Amygdala (tissue), 56 donors: ENCODE measurements at places on chromosomes 7 and 10.

- DNase-seq: no peak
Observed at GRCh38 chr7:139034855-139035585, 822 bp downstream of the ZC3HAV1L start.

DNA sequence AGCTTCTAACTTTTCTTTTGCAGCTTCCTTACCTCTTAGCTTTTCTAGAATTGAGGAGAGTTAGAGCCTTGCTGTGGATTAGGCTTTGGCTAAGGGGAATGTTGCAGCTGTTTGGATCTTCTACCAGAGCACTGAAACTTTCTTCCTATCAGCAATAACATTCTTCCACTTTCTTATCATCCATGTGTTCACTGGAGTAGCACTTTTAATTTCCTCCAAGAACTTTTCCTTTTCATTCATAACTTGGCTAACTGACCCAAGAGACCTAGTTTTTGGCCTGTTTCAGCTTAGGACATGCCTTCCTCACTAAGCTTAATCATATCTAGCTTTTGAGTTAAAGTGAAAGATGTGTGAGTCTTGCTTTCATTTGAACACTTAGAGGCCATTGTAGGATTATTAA lies 19.6 kb downstream of the MINPP1 start:
- DNase-seq: no peak

- no peak for DNase-seq
Observed at GRCh38 chr7:130149281-130150139, 55.7 kb downstream of the TMEM209 start.

DNA sequence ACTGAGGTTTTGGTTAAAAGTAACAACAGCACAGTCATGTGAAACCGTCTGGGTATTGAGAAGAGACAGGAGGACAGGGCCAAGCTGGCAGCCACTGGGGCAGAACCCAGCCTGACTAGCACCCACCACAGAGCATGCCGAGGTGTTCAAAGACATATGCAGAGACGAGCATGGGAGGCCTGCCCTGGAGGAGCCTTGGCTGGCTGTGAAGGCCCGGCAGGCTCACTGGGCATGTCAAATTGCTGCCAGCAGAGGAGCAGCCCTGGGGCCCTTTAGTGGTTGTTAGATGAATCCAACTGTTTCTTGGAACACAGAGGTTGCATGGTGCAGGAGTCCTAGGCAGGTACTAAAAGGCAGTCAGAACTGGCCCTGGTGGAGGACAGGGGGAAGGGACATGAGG lies 5.0 kb upstream of the GDF2 start:
- DNase-seq: no peak

GRCh38 chr10:24824536-24824935 lies 100.8 kb upstream of the ARHGAP21 start:
- DNase-seq: no peak

- no peak for DNase-seq
Observed at GRCh38 chr10:97336942-97337831, 2.7 kb upstream of the FRAT2 start.

DNA sequence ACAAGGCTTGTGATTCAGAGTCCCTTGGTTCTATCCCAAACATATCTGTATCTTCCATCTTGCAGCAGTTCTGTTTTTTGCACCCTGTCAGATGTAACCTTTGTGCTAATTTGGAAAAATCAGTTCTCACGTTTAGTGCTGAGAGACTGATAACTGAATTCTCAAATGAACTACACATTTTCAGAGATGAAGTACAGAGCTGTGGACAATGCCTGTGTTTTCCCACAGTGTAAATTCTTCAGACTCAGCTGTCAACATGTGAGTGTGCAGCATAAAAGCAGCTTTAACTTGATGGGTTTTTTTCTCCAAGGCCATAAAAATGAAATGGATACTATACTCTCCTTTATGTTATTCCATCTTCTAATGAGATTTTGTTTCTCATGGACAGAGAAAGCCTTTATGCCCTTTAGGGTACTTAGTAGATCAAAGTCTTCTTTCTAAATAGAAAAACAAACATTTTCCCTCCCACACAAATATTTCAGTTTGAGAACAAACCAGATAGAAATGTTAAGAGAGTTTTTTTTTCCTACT lies 150.9 kb downstream of the SEMA3A start:
- DNase-seq: no peak

GRCh38 chr7:56287429-56288138 lies 171.4 kb upstream of the NUPR2 start:
- DNase-seq: peak; percentile 53
